Hematopoietic multipotent progenitor cell treated with erythropoietin and hydrocortisone succinate and interleukin-3 and kit ligand, for 4 days (in vitro differentiated cells): ENCODE measurements at places on chromosomes 1 and 21.

GRCh38 chr1:155942578-155943141 lies 1.2 kb downstream of the RXFP4 start:
- no peak for DNase-seq

- DNase-seq, result no peak
Measured at GRCh38 chr1:56626546-56626945, 18.6 kb upstream of the PRKAA2 start.

GRCh38 chr1:51328279-51328678 lies 2.1 kb downstream of the TTC39A start:
- DNase-seq, result no peak

- no peak for DNase-seq
Measured at GRCh38 chr1:165371588-165372225, 15.2 kb upstream of the LMX1A start.

GRCh38 chr1:2288311-2288710 lies 60.2 kb downstream of the SKI start:
- DNase-seq, result no peak

- DNase-seq, result no peak
Measured at GRCh38 chr1:32062867-32063230, 9.9 kb upstream of the TMEM39B start.

GRCh38 chr21:44697811-44698734 lies 1.1 kb downstream of the KRTAP10-12 start:
- DNase-seq, result no peak

DNA sequence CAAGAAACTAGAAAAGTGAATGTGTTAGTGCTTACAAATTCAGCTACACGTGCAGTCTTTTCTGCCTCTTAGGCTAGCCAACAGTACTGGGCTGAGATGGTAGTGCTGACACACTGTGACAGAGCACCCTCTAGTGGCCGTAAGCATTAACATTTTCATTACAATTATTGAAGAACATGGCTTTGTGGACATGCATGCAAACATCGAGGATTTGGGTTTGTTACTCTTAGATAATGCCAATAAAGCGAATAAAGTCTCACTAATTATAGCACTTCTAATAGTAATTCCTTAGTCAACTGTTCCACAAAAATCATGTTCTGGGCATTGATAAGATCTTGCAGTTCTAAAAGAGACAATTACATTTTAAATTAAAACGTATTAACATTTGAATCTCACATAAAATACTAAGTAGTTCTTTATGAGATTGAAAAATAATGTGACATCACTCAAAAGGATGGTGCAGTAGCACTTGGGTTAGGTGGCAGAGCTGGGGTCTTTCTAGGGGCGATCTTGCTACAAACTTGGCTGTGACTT lies 47.1 kb downstream of the MYSM1 start:
- peak; percentile 93 for DNase-seq

- peak; percentile 76 for DNase-seq
Measured at GRCh38 chr1:150813028-150813707, 5.1 kb upstream of the CTSK start.

GRCh38 chr1:183841950-183842794 lies 37.3 kb downstream of the RGL1 start:
- DNase-seq, result peak; percentile 70

GRCh38 chr21:21740207-21740606 lies 742.0 kb downstream of the NCAM2 start:
- no peak for DNase-seq

GRCh38 chr1:197024460-197024859 lies 42.6 kb downstream of the F13B start:
- no peak for DNase-seq

GRCh38 chr1:86382878-86383277 lies 13.2 kb downstream of the ODF2L start:
- DNase-seq, result no peak

- no peak for DNase-seq
Measured at GRCh38 chr1:201226859-201227488, 36.4 kb downstream of the IGFN1 start.

DNA sequence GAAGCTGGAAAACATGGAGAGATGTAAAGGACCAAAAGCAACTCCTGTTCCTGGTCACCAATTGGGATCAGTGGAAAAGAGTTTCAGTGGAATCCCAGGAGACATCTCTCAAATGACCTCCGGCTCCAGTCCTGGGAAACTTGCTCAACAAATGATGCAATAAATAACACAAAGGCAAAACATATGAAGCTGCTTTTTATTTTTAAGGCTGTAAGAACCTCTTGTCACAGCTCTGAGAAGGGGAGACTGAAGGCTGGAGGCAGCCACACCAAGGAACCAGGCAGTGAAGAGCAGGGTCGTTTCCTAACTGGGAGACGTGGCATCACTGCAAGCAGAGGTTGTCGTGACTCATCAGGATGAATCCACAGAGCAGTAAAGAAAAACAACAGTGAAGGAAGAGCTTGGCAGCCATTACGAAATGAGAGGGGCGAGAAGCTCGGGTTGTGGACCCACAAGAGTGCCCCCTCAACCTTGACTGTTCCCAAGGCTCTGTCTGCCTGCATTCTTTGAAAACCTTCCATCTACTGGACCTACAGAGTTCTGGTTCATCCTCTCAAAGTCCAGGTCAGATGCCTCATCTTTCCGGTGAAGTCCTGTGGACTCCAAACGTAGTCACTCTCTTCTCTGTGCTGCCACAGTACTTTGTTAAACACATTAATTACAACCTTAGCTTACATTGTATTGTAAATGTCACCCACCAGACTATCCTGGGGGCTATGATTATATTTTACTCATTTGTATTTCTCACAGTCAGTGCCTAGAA lies 32.1 kb downstream of the JAK1 start:
- DNase-seq, result no peak

DNA sequence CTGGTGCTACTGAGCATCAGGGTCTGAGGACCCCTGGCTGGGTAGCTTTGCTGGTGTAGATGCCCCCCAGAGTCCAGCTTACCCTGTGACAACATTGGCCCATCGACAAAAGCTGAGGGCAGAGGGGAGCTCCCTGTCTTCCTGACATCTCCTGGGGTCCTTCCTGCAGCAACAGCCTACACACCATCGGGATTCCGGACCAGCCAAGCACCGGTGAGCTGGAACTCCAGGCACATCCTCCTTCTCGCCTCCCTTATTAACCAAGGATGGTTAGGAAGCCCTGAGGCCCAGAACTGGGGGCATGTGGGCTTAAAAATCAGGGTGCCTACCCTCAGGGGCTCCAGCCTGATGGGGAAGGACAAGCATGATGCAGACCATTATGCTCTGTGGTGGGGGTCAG lies 658.0 kb downstream of the PTPRU start:
- no peak for DNase-seq

GRCh38 chr1:48080331-48081255 lies 83.4 kb upstream of the TRABD2B start:
- no peak for DNase-seq

DNA sequence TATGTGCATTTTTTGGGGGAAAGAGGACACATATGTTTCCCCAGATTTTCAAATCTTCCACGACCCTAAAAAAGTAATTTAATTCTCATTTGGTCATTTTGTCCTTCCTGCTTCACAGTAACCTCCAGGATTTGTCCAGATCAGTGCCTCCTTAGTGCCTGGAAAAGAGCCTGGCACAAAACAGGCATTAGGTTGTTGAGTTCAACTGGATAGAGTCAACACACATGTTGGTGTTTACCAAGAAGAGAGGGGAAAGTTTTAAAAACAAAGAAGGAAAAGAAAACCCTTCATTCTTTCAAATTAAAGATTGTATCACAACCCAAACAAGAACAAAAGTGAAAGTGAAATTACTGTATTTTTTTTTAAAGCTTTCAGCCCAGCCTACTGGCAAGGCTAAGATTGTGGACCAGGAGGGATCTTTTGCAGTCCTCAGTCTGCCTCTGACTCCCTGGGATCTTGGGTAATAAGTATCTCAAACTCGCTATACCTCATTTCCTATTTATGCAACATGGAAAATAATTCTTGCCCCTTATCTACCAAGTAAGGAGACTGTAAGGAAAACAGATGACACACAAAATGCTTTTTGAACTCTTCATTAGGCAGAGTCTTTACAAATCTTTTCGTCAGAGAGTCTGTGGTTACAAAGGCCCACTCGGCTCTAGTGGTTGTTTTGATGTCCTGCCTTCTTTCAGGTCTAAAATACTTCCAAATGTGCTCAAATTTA lies 57.8 kb downstream of the ZNF281 start:
- peak; percentile 68 for DNase-seq

DNA sequence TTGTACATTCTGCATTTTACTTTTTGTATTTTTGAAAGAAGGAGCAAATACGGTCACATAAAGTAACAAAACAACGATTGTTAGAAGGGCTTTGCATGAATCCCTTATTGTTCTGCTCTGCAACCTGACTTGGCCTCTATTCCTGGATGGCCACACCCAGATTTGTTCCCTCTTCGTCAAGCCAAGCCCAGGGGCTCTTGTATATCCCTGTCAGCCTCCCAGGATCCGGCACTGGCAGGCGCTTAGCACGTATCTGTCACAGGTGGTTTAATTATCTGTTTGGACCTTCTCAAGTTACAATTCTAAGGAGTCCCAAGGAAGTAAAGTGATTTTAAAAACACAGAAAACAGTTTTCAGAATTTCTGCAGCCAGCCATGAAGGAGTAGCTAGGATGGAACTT lies 28.0 kb downstream of the CRYAA start:
- no peak for DNase-seq

GRCh38 chr21:45293220-45293725 lies 5.6 kb upstream of the POFUT2 start:
- DNase-seq, result no peak

DNA sequence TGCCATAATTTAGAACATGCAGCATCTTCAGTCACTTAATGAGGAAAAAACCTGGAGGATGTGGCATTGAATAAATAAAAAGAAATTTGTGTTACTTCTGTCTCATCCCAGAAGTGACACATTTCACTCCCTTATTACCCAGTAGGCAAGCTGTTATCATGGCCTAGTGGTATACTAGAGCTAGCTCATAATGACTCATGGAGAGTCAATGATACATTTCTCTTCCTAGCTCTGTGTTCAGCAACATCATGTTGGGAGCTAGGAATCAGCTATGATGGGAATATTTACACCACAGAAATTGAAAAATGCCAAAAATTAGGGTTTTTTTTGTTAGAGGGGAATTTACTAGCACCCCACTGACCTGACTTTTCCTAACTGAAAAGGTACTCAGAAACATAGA lies 182.7 kb downstream of the HMCN1 start:
- no peak for DNase-seq

- peak; percentile 4 for DNase-seq
Measured at GRCh38 chr1:29473161-29473855, 237.0 kb downstream of the PTPRU start.

- DNase-seq, result no peak
Measured at GRCh38 chr21:44682580-44683151, 703 bp upstream of the KRTAP12-1 start.

DNA sequence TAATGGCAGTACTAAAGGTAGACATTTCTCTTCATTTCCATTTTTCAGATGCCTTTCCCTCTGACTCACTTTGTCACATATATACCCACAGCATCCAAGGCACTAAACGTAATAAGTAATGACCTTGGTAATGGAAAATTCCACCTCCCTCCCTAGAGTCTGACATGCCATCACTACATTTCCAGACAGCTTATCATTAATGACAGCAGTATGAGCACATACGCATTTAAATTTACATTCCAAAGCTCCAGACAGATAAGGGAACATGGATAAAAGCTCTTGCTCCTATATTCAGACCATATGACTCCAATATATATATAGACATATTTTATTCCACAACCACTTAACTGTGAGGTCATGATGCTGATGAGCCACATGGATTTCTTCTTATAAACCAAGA lies 191.7 kb upstream of the GORAB start:
- no peak for DNase-seq

DNA sequence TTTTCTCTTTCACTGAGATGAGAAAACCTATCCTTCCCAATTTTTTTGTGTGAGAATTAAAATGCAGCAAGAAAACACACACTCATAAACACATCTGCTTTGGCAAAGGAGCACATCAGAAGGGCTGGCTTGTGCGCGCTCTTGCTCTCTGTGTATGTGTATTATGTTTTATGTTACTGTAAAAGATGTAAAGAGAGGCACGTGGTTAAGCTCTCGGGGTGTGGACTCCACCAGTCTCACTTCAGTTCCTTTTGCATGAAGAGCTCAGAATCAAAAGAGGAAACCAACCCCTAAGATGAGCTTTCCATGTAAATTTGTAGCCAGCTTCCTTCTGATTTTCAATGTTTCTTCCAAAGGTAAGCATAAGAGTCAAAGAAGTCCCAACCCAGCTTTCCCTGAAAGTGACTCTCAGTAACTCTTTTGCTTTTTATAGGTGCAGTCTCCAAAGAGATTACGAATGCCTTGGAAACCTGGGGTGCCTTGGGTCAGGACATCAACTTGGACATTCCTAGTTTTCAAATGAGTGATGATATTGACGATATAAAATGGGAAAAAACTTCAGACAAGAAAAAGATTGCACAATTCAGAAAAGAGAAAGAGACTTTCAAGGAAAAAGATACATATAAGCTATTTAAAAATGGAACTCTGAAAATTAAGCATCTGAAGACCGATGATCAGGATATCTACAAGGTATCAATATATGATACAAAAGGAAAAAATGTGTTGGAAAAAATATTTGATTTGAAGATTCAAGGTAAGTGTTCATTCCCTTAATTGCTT lies at the start of gene CD2:
Gene CD2 (plus strand): TSS at position 233 of the 780 bp plus-strand sequence. CDS start 63 bp downstream, at position 296.
- peak; percentile 48 for DNase-seq

DNA sequence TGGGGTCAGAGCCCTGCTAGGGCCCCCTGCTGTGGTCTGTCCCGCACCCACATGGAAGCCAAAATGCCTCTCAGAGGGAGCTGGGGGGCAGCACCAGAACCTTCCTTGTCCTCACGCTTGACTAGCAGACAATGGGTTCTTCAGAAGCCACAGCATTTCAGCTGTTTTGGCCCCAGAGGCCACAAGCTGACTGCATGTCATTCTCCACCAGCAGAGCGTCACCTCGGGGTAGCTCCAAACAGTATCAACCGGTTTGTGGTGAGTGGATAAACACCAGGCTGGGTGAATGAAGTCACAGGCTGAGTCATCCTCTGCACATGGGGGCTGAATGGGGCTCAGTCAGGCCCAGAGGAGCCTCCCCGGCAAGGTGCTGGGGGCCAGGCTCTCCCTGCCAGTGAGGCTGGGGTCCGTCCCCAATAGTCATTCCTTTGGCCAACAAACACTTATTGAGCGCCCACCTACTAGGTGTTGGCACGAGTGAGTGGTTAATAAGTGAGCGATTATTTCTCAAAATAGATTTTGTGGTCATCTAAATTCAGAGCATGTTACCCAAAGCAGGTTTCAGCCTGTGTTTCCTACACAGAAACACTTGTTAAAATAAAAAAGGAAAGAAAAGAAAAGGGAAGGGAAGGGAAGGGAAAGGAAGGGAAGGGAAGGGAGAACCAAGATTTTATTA lies 9.1 kb downstream of the OLIG1 start:
- DNase-seq, result peak; percentile 94
